ENCODE measurements at places on chromosomes 7 and 10.
A peak's percentile ranks its signal among the peaks of the same experiment; 100 is the strongest.

GRCh38 chr10:115580239-115580638 lies 487.1 kb downstream of the ATRNL1 start:
- DNase-seq, result no peak

DNA sequence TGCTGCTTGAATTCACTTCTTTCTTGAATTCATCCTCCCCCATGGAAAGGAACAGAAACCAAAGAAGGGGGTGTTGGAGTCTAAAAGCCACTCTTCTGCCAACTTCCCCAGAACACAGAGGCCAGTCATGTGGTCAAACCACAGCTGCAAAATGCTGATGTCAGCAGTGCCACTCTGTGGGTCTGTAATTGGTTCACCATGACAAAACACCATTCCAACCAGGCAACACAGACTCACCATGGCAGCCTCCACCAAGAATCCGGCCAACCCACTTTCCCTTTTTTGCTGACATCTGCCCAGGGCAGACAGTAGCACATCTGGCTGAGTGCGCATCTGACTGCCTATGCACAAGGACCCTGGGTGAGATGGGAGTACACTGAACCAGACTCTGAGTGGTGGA lies 16.8 kb downstream of the OSBPL3 start:
- DNase-seq, result no peak

GRCh38 chr7:90886416-90886815 lies 290.3 kb downstream of the CDK14 start:
- DNase-seq, result no peak

GRCh38 chr7:105353752-105354328 lies 34.9 kb downstream of the SRPK2 start:
- DNase-seq, result no peak

GRCh38 chr7:27165996-27166530 lies 726 bp upstream of the HOXA9 start:
- no peak for DNase-seq

GRCh38 chr10:96772196-96772595 lies 51.9 kb upstream of the PIK3AP1 start:
- DNase-seq, result no peak

DNA sequence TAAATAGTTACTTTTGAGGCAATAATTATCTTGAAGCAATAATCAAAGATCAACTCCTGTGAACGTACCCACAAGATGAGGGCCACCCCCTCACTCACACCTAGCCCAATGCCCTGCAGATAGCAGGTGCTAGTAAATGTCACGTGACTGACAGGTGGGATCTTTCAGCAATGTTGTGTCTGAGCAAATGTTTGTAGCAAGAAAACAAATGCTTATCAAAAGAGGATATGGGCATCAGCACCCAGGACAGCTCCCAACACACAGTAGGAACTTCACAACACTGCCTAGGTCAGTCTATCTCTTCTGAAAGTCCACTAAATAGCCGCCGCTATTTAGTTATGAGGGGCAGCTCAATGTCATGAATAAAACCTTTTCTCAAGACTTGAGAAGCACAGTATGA lies 120.8 kb upstream of the PDLIM1 start:
- no peak for DNase-seq

DNA sequence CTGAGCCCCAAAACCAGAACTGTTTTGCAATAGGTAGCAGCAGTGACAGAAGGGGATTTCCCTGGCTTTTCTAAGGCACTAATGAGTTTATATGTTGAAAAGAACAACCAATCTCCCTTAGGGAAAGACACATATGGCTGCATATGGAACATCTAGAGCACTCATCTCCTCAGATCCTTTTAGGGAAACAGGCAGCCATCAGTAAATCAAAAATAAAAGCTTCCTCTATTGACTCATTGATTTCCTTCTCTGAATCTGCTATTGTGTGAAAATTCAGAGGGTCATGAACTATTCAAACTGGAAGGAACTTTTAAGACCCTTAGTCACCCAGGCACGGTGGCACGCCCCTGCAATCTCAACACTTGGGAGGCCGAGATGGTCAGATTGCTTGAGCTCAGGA lies 110.9 kb upstream of the NANOS1 start:
- peak; percentile 82 for DNase-seq

DNA sequence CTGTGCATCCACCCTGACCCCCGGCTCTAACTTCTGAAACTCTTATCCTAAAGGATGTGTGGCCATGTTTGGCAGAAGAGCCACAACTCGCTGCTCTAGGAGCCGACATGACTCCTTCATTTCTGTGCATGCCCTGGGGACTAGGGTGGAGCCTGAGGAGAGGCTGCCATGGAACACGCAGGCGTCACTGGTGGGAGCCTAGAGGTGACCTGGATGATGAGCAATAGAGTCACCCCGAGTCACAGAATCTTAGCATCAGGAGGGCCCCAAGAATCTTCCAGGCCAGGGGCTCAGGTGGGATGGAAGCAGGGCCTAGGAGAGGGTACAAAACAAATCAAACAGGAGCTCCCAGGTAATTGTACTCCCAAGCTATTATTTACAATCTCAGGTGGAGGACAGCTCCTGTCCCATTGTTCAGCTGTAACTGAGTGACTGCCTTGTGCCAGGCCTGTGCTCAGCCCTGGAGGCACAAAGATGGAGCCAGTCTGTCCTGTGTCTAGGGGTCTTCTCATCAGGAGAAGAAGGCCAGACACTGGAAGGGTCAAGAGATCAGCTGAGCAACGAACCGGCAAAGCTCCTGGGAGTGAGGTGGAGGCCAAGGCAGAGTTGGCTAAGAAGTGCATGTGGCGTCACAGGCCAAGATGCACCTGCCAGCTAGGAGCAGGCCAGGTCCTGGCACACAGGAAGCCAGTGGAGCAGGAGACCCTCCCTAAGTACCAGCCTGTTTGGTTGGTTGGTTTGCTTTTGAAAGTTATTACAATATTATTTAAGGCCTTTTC lies 5.8 kb upstream of the ZNF22 start:
- no peak for DNase-seq

DNA sequence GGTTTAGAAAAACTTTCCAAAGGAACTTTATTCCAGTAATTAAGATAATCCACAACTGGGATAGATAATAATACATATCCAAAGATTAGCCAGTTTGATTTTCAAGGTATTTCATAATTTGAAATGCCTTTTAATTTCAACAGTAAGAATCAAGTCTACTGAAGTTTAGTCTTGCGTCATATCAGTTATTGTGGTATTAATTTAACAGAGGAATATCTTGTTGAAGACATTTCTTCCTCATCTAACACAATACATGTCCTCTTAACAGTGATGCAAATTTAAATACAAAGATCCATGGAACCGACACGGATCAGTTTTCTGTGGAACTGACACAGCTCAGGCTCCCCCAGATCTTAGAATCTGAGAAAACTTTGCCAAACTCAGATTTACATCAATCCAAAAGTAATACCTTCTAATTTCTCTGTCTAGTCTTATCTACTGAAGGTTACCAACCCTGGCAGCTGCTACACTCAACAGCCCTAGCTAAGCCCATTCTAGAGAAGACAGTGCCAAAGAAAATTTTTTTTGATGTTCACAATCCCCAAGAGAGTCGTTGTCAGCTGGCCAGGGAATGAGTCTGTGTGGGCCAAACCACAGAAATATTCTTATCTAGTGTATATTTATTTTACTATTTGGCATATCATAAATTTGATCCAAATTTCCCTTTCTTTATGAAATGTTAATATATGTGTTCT lies 365.2 kb upstream of the MEOX2 start:
- no peak for DNase-seq

- no peak for DNase-seq
These were observed 257.2 kb upstream of the GLI3 start for GRCh38 chr7:42494199-42494710.

GRCh38 chr10:44397476-44398225 lies 12.8 kb upstream of the CXCL12 start:
- no peak for DNase-seq

DNA sequence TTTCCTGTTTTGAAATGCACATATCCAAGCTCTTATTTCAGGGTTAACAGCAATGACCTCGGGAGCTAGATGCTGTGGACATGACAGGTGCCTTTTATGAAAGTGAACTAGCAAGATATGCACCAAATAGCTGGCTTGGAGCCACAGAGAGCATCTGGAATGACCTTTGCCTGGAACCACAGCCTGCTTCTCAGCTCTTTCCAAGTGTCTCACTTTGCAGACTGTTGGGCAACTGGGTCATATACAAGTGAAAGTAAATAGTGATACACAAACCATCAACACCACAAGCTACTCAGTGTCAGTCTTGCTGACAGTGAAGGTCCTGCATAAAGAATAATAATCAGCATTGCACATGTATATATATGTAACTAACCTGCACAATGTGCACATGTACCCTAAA lies 183.5 kb downstream of the RNF133 start:
- no peak for DNase-seq

- DNase-seq, result peak; percentile 56
These were observed 101.6 kb downstream of the NKX6-2 start for GRCh38 chr10:132684164-132684891.

- no peak for DNase-seq
These were observed 37.2 kb downstream of the PRSS2 start for GRCh38 chr7:142807855-142808460.

- no peak for DNase-seq
These were observed 30.4 kb upstream of the ADD3 start for GRCh38 chr10:109977382-109977806.

GRCh38 chr10:47063858-47064257 lies 152.6 kb downstream of the PTPN20 start:
- DNase-seq, result no peak

GRCh38 chr7:71616217-71616616 lies 484.3 kb downstream of the GALNT17 start:
- no peak for DNase-seq

DNA sequence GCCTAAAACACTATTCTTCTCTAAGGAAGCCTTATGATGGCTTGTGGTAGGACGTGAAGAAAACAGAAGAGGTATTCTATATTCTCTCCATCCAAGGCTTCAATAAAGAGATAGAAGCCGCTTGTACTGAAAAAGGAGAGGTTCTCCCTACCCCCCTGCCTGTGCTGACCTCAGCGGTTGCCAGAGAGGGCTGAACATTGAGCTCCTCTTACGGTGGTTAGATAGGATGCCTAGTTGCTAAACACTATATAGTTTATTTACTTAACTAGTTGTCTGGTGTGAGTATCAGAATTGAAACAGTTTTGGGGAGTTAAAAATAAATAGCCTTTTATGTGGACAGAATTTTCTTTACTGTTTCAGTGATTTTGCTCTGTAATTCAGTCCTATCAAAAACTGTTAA lies 112.2 kb downstream of the TFPI2 start:
- DNase-seq, result no peak

GRCh38 chr7:155452505-155453295 lies 5.2 kb upstream of the EN2 start:
- DNase-seq, result no peak

DNA sequence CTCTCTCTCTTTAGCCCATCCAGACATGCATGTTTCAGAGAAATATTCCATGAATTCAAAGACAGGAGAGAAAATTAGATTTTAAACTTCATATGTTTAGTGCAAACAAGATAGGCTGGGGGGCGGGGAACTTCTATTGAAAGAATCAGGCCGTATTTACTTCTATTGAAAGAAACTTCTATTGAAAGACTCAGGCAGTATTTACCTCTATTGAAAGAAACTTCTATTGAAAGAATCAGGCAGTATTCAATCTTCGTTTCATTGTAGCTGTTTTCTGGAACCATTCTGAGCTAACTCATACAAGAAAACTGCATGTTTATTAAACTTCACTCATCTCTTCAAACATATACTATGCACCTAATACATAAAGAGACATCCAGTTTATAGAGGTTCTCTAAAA lies 123.1 kb downstream of the TYW1B start:
- no peak for DNase-seq

DNA sequence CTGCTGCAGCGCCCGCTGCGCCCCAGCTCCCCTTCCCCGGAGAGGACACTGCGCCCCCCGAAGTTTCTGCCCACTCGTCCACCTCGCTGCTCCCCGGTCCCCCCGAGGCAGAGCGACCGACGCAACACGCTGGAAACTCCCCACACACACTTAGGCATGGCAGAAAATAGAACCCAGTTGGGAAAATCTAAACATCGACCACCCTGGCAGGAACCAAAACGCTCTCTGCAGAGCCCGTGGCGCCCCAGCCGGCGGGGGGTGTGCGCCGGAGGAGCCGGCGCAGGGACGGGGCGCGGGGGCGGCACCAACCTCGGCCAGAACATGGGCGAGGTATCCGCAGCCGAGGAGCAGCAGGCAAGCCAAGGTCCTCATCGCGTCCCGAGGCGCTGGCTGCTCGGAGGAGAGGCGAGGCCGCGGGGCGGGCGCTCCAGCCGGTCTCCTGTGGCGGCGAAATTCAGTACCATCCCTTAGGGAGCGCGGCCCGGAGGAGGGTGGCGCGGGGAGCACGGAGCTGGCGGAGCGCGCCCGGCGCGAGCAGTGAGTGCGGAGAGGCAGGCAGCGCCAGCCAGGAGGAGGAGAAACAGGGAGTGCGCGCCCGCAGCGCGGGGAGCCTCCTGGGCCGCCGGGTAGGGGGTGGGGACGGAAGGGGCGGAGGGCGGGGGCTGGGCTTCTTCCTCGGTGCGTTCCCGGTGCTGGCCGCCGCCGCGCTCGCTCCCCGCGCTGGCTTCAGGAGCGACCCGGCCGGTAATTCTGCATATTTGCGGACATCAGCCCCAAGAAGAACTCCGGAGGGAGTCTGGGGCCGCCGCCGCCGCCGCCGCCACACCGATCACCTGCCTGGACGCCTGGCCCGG lies 789 bp downstream of the PDGFA start:
- DNase-seq, result no peak

- DNase-seq, result peak; percentile 95
These were observed 159.5 kb upstream of the AGR3 start for GRCh38 chr7:17041324-17041723.

- DNase-seq, result no peak
These were observed 108.8 kb downstream of the ARL5B start for GRCh38 chr10:18767981-18768380.

DNA sequence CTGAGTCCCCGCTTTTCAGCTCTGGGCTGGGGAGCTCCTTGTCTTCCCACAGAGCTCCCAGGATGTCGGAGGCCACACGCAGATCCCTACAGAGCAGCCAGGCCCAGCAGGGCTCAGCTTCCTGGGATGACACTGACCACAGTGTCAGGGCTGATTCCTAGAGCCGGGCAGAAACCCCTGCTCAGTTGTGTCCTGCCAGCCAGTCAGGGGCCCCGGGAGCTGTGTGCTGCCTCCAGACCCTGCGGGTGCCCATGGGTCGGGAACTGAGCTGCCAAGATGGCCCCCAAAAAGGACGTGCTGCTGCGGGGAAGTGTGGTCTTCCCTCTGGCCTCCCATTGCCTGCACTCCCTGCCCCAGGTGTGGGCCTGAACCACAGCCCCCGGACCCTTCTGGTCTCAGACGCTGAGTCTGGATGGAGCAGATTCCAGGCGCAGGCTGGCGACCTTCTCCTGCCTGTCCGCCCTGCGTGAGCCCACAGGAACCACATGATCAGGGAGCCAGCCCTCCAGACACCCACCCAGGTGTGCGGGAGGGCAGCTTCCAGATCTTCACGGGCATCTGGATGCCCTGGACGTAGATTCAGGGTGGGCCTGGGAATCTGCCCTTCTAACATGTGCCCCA lies 217.4 kb downstream of the MAD1L1 start:
- no peak for DNase-seq

Measured in kidney capillary endothelial cell (primary cell).